ENCODE measurements at places on chromosomes 12 and 14. TPM values are rescaled to one million over a fixed set of nuclear protein-coding genes. Genes with fewer than 3 reads are reported as not detected.

The SEC23A gene
- 46.9 TPM for total RNA-seq

The TMEM19 gene
- 9.3 TPM for total RNA-seq

The TPPP2 gene
- not detected for total RNA-seq

The DDX47 gene
- 107 TPM for total RNA-seq

The AKAP5 gene
- 3.2 TPM for total RNA-seq

The ALDH1L2 gene
- 0.13 TPM for total RNA-seq

The IRAK4 gene
- total RNA-seq: 23.6 TPM

The DLK1 gene
- total RNA-seq: 1,018 TPM

GRCh38 chr14:68633131-68633991 lies 159.5 kb downstream of the ZFP36L1 start:
- no peak for DNase-seq
- H3K36me3 ChIP-seq: no peaks in the 10 kb centered on the region
- peaks cover 30% of the 10 kb centered on the region for H3K4me1 ChIP-seq
- H3K27ac ChIP-seq: no peak overlapping the region
- H3K4me3 ChIP-seq: no peak overlapping the region

DNA sequence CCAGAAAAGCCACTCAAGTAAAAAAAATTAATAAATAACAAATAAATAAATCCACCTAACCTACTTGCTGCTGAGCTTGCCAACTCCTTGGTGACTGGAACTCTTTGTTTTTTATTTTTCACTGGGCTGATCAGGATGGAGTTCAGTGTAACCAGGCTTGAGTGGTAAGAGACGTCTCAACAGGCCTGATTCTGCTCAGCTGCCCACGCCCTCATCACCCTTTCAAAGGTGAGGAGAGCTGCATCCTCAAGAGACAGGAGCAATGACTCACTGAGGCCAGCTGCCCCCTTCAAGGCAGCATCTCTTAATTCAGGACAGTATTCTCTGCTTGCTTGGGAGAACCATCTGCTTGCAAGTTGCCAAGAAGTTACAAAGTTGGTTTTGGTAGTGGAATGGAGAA lies 111.9 kb upstream of the CPM start:
- no peak for DNase-seq
- peaks cover 12% of the 10 kb centered on the region for H3K4me1 ChIP-seq
- no peak overlapping the region for H3K4me3 ChIP-seq

DNA sequence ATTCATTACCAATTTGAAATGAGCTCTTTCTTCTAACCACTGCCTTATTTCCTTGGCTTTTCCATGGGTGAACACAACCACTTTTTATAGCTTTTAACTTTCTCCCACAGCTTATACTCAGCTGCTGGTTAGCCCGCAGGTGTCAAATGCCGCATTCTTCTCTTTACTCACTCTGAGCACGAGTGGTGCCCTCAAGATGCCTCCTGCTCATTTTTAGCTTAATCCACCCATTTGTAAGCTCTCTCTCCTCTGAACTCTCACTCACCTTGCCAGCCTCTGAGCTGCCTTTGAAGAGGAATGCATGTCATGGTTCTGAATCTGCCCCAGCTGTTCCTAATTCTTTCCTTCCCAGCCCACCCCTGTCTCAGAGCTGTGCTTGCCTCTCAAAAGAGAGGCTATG lies 449.4 kb upstream of the PRICKLE1 start:
- peak; percentile 26 for DNase-seq
- peaks cover 8% of the 10 kb centered on the region for H3K4me1 ChIP-seq
- no peak overlapping the region for H3K27ac ChIP-seq
- H3K27me3 ChIP-seq: no peaks in the 10 kb centered on the region

GRCh38 chr14:24605435-24606190 lies 3.9 kb downstream of the GZMH start:
- H3K36me3 ChIP-seq: no peaks in the 10 kb centered on the region
- no peak overlapping the region for H3K4me3 ChIP-seq
- H3K27ac ChIP-seq: no peak overlapping the region
- DNase-seq: peak; percentile 53
- H3K4me1 ChIP-seq: no peaks in the 10 kb centered on the region
- no peaks in the 10 kb centered on the region for H3K27me3 ChIP-seq

DNA sequence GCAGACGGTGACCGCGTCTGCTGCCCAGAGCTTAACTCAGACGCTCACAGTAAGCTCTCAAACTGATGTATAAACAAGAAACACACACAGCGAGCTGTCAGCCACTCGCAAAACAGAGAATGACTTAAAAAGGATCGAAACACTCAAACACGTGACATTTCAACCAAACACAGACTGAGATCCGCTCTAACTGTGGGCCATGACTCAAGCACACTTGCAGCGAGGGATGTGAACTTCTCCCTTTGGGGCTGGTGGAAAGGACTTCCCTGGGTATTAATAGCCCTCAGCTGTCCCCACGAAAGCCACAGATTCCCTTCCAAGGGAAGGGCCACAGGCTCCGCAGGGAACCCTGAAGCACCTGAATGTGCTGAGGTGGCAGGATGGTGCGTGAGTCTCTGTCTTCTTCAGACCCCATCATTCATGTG lies 29.1 kb downstream of the CCDC88C start:
- no peak overlapping the region for H3K4me3 ChIP-seq
- no peaks in the 10 kb centered on the region for H3K27me3 ChIP-seq
- DNase-seq: no peak
- H3K36me3 ChIP-seq: no peaks in the 10 kb centered on the region
- no peak overlapping the region for H3K27ac ChIP-seq
- peaks cover 35% of the 10 kb centered on the region for H3K4me1 ChIP-seq

- no peak overlapping the region for H3K27ac ChIP-seq
- H3K4me1 ChIP-seq: no peaks in the 10 kb centered on the region
- no peaks in the 10 kb centered on the region for H3K27me3 ChIP-seq
- no peaks in the 10 kb centered on the region for H3K36me3 ChIP-seq
These were observed 67.8 kb downstream of the CAPZA3 start for GRCh38 chr12:18805516-18806248.

DNA sequence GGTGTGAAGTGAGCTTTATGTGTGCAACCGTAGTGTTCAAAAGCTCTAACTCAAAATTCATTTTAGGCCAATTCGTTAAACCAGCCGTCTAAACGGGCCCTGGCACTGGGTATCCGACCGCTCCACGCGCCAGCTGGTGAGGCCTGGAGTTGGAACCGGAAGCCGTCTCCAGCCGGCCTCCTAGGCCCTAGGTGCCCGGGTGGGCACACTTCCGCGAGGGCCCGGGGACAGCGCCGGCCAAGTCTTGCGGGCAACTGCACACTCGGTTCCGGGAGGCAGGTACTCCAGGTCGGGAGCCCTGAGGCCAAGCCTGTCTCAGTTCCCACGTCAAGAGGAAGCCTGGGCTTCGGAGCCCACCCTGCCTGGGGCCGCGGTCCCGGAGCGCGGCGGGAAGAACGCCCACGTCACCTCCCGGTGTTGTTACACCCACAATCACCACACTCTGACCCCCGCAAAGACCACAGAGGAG lies 16.2 kb downstream of the OTX2 start:
- H3K27ac ChIP-seq: no peak overlapping the region
- peaks cover 50% of the 10 kb centered on the region for H3K4me1 ChIP-seq
- DNase-seq: peak; percentile 55
- peaks cover 63% of the 10 kb centered on the region for H3K27me3 ChIP-seq
- peak overlapping the region; percentile 44 for H3K4me3 ChIP-seq

DNA sequence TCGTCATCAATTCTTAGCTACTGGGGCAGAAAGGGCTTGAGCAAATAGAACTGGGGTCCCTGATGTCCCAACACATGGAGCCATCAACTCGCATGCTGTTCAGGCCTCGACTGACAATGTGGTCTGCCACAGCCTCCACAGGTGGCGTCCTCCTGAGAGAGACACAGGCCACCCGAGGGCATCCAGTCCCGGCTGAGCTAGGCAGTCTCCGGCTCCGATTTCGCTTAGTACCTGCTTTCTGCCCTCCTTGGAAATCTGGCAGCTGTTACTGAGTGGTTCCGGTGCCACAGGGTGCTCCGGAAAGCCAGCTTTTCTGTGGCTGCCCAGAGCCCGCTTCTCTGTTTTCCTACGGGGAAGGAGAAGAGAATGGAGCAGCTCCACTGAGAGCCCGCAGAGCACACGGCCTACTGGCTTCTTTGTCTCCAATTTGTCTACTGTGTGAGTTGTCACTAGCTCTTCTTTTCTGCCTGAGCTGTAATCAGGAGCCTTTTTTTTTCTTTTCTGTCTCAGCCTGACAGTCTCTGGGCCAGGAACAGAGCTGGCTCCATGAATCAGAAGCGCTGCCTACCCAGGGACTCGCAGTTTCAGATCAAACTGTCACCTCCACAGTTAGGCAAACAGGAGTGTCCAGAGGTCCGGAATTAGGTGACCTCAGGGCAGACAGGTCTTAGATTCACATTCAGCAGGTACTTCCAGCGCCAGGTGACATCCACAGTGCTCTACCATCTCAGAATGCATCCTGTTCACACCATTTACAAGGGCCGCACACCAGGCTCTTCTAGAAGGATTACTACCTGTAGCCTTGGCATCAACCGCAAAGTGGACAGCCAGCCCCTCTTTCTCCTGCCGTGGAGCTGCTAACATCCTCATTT lies 73.3 kb downstream of the MOK start:
- no peaks in the 10 kb centered on the region for H3K27me3 ChIP-seq
- no peaks in the 10 kb centered on the region for H3K36me3 ChIP-seq
- H3K4me1 ChIP-seq: peaks cover 11% of the 10 kb centered on the region
- no peak overlapping the region for H3K4me3 ChIP-seq

DNA sequence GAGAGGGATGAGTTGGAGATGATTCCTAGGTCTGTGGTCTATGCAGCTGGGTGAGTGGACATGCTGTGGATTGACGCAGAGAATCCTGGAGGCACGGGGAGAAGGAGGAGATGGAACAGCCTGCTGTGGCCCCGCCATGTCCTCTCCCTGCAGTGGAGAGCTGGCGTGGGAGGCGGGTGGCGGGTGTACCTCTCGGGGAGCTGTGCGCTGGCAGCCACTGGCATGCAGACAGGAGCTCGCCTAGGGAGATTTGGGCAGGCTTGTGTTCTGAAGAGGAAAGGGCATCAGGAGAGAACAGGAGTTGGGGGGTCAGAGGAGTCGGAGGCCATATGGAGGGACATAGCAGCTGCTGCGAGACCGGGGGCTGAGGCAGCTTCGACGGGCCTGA lies 56.1 kb downstream of the TECPR2 start:
- H3K27me3 ChIP-seq: no peaks in the 10 kb centered on the region
- no peak for DNase-seq
- H3K36me3 ChIP-seq: no peaks in the 10 kb centered on the region
- H3K4me3 ChIP-seq: no peak overlapping the region

DNA sequence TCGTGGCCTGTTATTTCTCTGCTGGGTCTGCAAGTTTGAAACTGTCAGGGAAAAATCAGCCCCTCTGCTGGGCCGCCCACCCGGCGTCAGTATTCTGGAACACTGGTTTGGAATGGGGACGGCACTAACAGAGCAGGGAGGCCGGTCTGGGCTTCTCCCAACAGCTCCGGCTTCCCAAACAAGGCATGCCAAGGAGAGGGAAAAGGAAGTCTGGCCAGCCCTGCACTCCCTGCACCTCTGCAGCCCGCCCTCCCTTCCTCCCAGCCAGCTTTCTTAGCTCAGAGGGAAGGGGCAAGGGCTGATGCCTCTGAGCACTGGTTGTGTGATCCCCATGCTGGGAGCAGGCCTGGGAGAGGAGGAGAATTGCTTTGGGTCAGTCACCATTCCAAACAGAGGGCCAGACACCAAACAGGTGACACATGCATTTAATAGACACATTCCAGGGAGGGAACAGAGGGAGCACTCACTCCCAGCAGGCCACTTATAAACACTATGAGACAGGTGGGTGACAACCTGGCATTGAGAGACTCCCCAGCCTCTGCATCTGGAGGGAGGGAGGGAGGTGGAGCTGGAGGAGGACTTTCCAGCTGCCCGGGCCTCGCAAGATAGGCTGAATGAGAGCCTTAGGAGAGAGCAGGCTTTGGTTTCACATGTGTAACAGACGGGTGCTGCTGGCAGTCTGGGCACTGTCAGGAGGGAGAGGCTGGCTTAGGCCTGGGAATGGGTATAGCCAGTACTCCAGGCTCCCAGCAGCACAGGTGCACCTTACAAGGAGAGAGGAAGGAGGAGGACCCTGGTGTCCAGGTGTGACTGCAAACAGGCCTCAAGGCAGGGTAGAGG lies 10.3 kb downstream of the KRT75 start:
- no peak overlapping the region for H3K4me3 ChIP-seq
- H3K27me3 ChIP-seq: no peaks in the 10 kb centered on the region
- no peaks in the 10 kb centered on the region for H3K36me3 ChIP-seq
- DNase-seq: no peak
- H3K27ac ChIP-seq: no peak overlapping the region

- no peak overlapping the region for H3K4me3 ChIP-seq
- no peaks in the 10 kb centered on the region for H3K36me3 ChIP-seq
- peaks cover 16% of the 10 kb centered on the region for H3K4me1 ChIP-seq
- no peaks in the 10 kb centered on the region for H3K27me3 ChIP-seq
These were observed 407.3 kb upstream of the FLRT2 start for GRCh38 chr14:85122690-85123089.

GRCh38 chr12:132702640-132703039 lies 8.0 kb upstream of the PGAM5 start:
- H3K4me1 ChIP-seq: no peaks in the 10 kb centered on the region
- no peaks in the 10 kb centered on the region for H3K27me3 ChIP-seq
- no peak overlapping the region for H3K27ac ChIP-seq
- no peak overlapping the region for H3K4me3 ChIP-seq

GRCh38 chr12:50057896-50058670 lies 687 bp downstream of the ASIC1 start:
- peaks cover 83% of the 10 kb centered on the region for H3K27me3 ChIP-seq
- DNase-seq: no peak
- H3K27ac ChIP-seq: no peak overlapping the region
- H3K4me3 ChIP-seq: peak overlapping the region; percentile 92

DNA sequence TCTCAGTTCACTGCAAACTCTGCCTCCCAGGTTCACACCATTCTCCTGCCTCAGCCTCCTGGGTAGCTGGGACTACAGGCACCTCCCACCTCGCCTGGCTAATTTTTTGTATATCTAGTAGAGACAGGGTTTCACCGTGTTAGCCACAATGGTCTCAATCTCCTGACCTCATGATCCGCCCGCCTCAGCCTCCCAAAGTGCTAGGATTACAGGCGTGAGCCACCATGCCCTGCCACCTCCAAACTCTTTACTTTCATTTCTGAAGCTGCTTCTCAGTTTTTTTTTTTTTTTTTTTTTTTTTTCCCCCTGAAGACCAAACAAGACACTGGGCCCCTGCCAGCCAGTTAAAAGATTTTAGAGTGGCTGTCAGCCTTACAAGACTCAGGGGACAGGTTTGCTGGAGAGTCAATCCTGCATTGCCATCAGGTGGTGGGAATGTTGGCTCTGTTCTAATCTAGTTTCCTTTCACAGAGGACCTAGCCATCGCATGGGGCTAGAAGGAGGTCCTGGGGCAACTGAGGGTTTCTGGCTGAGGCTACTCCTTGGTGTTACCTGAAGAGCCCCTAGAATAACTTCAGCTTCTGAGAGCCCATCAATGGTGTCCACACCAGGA lies 37.4 kb upstream of the HIGD1C start:
- DNase-seq: no peak
- H3K36me3 ChIP-seq: no peaks in the 10 kb centered on the region
- no peak overlapping the region for H3K27ac ChIP-seq
- no peaks in the 10 kb centered on the region for H3K27me3 ChIP-seq

DNA sequence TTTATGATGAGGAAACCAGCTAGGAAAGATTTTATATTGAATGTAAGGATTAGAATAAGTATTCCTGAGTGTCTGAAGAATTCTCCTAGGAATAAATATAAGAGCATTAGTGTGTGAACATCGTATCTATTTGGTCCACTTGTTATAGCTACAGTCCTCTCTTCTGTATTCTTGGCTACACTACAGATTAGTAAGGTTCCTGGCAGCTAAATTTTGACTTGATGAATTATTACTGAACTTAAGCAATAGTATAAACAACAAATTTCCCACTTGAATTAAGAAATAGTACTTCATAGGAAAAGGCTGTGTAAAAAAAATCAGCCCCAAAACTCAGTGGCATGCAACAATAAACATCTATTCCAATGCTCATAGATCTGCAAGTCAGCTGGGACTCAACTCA lies 138.4 kb upstream of the G2E3 start:
- no peak for DNase-seq
- H3K36me3 ChIP-seq: no peaks in the 10 kb centered on the region
- no peaks in the 10 kb centered on the region for H3K27me3 ChIP-seq
- no peaks in the 10 kb centered on the region for H3K4me1 ChIP-seq

Data from neural progenitor cell (in vitro differentiated cells).